ENCODE measurements at places on chromosomes 5 and 9. TPM values are rescaled to one million over a fixed set of nuclear protein-coding genes. Genes with fewer than 3 reads are reported as not detected.

CDC20B gene
- 0.09 TPM for total RNA-seq

HINT1 gene
- total RNA-seq = 493 TPM

WDR38 gene
- total RNA-seq = 0.12 TPM

SHOC1 gene
- not detected for total RNA-seq

SH3TC2 gene
- total RNA-seq = 0.41 TPM

ERGIC1 gene
- total RNA-seq = 328 TPM

OCLN gene
- total RNA-seq = 9.8 TPM

LCN12 gene
- total RNA-seq = 1.3 TPM

KIF4B gene
- total RNA-seq = not detected

TMEM171 gene
- 6.8 TPM for total RNA-seq

VAV2 gene
- total RNA-seq = 41.6 TPM

ABO gene
- total RNA-seq = not detected

TIMD4 gene
- 1.6 TPM for total RNA-seq

LECT2 gene
- total RNA-seq = not detected

GBGT1 gene
- total RNA-seq = 2.1 TPM

CDX1 gene
- total RNA-seq = not detected

IRX4 gene
- 0.39 TPM for total RNA-seq

PCDHAC1 gene
- total RNA-seq = 2.3 TPM

SPINK13 gene
- total RNA-seq = 0.27 TPM

ARL14EPL gene
- total RNA-seq = 0.19 TPM

JAKMIP2 gene
- total RNA-seq = not detected

TTC23L gene
- total RNA-seq = not detected

FOXD4L5 gene
- total RNA-seq = not detected

STPG3 gene
- total RNA-seq = not detected

DAB2IP gene
- total RNA-seq = 15.3 TPM

ARHGEF39 gene
- total RNA-seq = 16.1 TPM

IL17B gene
- not detected for total RNA-seq

GABRG2 gene
- total RNA-seq = not detected

SPAAR gene
- 0.13 TPM for total RNA-seq

SHISAL2B gene
- not detected for total RNA-seq

GCNT4 gene
- 0.27 TPM for total RNA-seq

RFX3 gene
- 1.2 TPM for total RNA-seq

BARHL1 gene
- not detected for total RNA-seq

All from A549 treated with Mapracorat at 1 μM for 4 hours (cell line).